Esophagus squamous epithelium (tissue), 5 donors: ENCODE measurements at places on chromosomes 4 and X. TPM values are rescaled to one million over a fixed set of nuclear protein-coding genes. Genes with fewer than 3 reads are reported as not detected.

ZNF518B gene
- 3.8 TPM for total RNA-seq

POU3F4 gene
- total RNA-seq, result not detected

TMEM150C gene
- total RNA-seq, result 2.4 TPM

ZNF41 gene
- total RNA-seq, result 6.3 TPM

CT55 gene
- total RNA-seq, result not detected
